G401 (cell line): ENCODE measurements at places on chromosomes 4 and X. TPM values are rescaled to one million over a fixed set of nuclear protein-coding genes. Genes with fewer than 3 reads are reported as not detected.

- no peak for DNase-seq
These were observed 84.4 kb downstream of the EFNB1 start for GRCh38 chrX:68913249-68913547.

GRCh38 chr4:26343038-26343398, 22.2 kb downstream of the RBPJ start:
- no peak for DNase-seq

GRCh38 chrX:68098431-68098830, 334.9 kb downstream of the OPHN1 start:
- DNase-seq, result no peak

DNA sequence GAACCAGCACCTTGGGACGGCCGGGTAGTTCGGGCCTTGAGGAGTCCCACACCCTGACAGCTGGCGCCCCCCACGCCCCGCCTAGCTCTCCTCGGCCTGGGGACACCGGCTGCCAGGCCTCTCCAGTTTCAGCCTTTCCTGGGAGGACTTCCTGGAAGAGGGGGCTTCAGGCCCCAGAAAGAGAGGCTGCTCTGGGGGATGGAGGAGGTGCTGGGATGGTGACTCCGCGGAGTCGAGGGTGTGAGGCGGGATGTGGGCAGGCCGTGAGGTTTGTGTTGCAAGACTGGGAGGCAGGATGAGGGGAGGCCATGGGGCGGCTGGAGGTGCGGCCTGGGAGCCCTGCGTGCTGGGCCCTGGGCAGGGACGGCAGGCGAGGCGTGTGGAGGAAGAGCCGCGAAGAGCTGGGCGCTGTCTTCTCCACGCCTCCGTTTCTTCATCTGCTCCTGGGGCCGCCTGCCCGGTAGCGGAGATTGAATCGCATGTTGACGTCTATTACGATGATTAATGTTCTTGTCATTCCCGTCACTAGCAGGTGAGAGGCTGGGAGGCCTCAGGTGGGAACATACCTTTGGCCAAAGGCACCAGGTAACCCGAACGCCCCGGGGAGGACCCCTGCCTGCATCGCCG, 918 bp upstream of the FGFRL1 start:
- no peak for DNase-seq

- no peak for DNase-seq
These were observed 123.1 kb upstream of the SLC34A2 start for GRCh38 chr4:25532591-25532990.

Gene REPS2
- 0.31 TPM in 1 of 2 replicates, not detected in the other for total RNA-seq

Gene ADRA2C
- total RNA-seq, result 7.9 and 11.7 TPM in 2 replicates

GRCh38 chr4:124573056-124573455, 139.5 kb downstream of the ANKRD50 start:
- no peak for DNase-seq

DNA sequence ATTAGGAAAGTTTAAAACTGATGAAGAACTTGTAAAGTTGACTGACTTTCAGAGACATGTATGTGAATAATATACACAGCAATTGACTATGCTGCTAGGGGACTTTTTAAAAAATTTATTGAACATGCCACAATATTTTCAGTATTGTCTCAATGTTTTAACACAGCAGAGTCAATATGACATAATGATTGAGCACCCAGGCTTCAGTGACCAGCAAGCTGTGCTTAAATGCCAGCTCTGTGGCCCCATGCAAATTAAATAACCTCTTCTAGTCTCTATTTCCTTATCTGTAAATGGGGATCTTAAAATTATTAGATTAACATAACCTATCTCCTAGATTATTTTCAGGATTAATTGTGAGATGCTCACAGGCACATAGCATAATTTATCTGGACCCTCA, 56.8 kb upstream of the TXK start:
- no peak for DNase-seq

DNA sequence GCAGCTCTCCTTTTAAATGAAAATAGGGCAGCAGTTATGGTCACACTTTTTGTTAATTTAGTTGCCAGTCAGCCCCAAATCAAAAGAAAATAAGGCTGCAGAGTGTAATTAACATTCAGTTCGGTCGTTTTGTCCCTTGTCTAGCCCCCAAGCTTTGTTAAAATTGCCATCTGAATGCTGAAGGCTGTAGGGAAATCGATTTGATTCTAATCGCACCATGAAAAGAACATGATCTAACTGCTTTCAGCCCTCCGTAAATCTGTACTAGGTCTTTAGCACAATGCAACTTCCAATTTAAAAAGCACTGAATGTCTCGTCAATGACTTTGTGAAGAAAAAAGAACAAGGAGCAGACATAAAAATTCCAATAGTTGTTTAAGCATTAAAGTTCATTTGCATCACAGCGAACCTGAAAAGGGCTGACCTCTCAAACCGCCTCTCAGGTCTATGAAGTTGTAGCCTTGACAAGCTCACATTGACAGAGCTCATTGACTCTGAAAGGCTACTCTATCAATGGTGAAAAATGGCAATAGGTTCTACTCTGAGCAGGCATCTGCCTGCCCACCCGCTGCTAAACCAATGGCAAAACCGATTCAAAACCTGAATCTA, 48.9 kb downstream of the CHIC2 start:
- peak; percentile 20 for DNase-seq

- DNase-seq, result no peak
These were observed 98.1 kb downstream of the ADGRL3 start for GRCh38 chr4:61298178-61298740.

Gene TSPAN7
- total RNA-seq, result not detected in 2 replicates

- no peak for DNase-seq
These were observed 46.4 kb downstream of the ACOX3 start for GRCh38 chr4:8394061-8394519.

- no peak for DNase-seq
These were observed 59.3 kb downstream of the MAD2L1 start for GRCh38 chr4:120007191-120007871.

- DNase-seq, result no peak
These were observed 30.8 kb downstream of the ASB5 start for GRCh38 chr4:176238157-176238610.

DNA sequence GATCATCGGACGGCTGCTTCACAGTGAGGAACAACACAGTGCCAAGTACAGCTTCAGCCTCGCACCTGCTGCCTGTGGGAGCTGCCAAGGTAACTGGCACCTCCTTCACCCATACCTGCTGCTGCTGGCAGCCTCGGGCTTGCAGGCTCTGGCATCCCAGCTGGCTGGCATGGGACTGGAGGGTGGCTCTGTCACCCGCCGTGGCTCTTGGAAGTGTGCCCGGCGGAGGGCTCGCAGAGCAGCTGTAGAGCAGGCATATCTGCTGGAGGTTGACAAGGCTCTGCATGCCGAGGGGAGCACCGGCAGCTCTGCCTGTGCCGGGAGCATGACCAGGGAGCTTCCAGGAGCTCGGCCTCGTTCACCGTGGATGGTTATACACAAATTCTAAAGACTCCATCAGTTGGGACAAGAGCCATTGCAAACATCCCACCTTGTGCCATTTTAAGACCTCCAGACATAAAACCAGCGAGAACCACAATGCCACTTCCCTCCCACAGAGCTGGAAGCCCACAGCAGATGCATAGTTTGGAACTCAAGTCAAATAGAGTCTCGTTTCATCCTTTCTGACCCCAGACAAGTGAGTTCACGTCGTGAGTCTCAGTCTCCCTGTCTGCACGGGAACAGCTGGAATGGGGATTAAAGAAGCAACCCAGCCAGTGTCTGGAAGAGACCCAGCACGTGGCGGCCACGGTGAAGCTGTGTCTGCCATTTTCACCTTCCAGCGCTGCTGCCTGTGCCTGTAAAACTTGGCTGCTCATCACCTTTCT, 84.3 kb upstream of the PSAPL1 start:
- DNase-seq, result peak; percentile 92

GRCh38 chr4:12416755-12417154, 988.1 kb upstream of the HS3ST1 start:
- DNase-seq, result no peak

GRCh38 chr4:156378033-156378665, 424.5 kb upstream of the CTSO start:
- DNase-seq, result no peak

- DNase-seq, result no peak
These were observed 26.6 kb upstream of the CD99 start for GRCh38 chrX:2664502-2664901.

DNA sequence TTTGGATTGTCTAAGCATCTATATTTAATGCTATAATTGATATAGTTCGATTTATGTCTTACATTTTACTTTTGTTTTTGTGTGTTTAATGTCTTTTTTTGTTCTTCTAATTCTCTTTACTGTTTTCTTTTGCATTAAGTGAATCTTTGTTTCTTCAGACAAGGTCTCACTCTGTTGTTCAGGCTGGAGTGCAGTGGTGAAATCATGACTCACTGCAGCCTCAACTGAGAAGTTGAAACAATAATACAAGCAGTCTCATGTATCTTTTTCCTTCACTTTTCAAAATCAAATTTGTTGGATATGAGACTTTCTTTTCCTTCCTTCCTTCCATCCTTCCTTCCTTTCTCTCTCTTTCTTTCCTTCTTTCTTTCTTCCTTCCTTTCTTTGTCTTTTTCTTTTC, 1401.6 kb downstream of the ADGRL3 start:
- DNase-seq, result no peak
